HT-29 (cell line): ENCODE measurements at places on chromosomes 1 and 21.
A peak's percentile ranks its signal among the peaks of the same experiment; 100 is the strongest.

GRCh38 chr1:40944326-40944725 is 35.2 kb upstream of the CTPS1 start:
- DNase-seq, result peak; percentile 22

GRCh38 chr1:92973203-92973897 is 12.1 kb upstream of the DIPK1A start:
- DNase-seq, result no peak

DNA sequence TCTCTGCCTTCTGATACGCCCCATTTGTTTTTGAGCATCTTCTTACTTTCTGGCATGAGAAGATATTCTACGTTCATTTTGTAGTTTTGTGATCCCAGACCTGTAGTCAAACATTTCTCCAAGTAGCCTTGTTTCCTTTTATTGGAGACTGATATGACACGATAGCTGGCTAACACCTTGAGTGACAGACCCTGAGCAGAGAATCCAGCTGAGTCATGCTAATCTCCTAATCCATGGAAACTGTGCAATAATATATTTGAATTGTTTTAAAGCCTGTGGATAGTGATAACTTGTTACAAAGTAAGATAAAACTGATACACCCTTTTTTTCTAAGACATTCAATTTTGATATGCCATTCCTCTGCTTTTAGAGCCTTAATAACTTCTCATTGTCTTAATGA is 1.2 kb upstream of the IFI44L start:
- DNase-seq, result no peak

DNA sequence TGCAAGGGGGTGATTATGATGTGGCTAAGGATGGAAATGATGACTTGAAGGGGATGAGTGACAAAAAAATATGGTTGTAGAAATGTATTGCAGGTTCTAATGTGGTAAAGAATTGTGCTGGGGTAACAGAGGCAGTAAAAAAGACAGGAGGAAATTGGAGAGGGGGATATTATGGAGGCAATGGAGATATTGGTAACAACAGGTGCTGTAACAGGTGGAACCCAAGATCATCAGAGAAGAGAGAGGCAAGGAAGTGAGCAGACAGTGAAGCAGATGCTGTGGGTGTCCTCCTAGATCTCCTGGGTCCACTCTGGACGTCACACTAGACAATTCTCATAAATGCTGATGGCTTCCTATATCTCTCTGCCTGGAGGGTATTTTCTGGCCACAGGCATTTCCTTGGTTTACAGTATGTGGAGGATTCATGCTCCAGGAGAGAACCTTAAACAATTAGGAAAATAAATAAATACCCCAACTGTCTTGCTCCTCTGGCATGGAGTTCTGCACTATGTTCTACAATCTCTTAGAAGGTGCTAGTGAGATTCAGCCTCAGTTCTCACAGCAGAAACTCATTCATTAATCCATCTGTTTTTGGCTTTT is 620.3 kb upstream of the PLXNA2 start:
- no peak for DNase-seq

DNA sequence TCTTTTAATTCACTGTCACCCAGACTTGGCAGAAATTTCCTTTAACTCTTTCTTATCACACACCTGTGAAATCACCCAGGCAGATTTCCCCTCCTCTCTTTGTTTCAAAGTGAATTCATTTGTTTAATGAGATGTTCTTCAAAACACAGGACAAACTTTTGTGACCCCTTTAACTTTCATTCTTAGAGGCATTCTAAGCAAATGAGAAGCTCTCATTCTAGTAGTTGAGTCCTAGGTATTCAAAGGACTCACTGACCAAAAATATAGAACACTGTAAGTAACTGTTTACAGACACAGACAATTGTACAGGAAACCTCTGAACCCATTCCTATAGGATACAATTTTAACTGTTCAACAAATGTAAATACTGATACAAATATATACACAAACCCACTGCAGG is 16.9 kb downstream of the LRRC8C start:
- DNase-seq, result no peak

GRCh38 chr21:14545906-14546480 is at the start of gene SAMSN1:
Gene SAMSN1, minus strand, starts transcription at chr21:14546315. Its CDS starts 54 bp downstream, at chr21:14546261.
- DNase-seq, result no peak

DNA sequence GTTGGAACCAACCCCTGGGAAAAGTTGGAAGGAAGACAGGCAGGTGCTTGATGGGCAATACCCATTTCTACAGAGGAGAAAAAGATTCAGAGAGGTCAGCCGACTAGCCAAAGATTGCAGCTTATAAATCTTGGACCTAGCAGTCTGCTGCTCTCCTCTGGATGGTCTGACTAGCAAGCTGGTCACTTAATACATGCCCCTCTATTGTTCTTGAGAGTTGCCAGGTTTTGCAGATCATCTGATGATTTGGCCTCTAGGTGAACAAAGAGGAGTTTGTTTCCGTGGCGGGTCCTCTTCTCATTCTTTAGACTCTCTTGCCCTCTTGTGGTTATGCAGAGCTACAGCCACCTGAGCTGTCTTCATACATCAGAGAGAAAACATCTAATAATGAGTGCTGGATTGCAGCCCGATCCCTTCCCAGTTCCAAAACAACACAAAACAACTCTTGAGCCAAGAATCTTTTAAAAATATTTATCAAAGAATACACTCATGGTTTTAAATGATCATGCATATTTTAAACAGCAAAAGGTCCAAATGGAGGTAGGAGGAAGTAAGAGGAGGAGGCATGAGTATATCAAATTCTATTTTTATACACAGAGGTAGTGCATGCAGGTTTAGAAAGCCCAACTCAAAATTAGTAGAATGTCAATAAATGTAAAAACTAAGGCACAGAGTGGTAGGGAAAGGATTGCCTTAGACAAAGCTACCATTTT is 115.7 kb downstream of the SLC30A10 start:
- peak; percentile 83 for DNase-seq

DNA sequence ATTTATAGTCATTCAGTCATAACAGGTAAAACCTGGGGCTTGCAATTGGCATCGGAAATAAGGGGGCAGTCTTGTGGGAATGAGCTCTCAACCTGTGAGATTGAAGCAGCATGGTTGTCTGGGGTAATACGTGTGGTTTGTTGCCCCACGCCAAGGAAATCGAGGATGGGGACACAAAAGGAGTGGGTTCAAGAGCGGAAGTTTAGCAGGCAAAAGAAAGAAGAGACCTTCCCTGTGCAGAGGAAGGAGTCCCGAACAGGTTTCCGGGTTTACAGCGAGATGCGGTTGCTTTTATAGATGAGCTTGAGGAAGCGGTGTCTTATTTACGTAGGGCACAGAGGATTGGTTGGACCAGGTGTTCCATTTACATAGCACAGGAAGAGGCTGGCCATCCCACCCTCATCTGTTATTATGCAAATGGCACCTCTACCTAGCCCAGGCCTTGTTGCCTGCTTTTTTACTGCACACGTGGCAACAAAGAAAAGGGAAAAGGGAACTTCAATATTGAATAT is 37.3 kb downstream of the IFNAR1 start:
- no peak for DNase-seq

- no peak for DNase-seq
Measured at GRCh38 chr1:210910020-210910575, 223.8 kb downstream of the KCNH1 start.

- no peak for DNase-seq
Measured at GRCh38 chr1:19101244-19101643, 108.8 kb downstream of the UBR4 start.

- DNase-seq, result no peak
Measured at GRCh38 chr21:23579573-23579972, 2027.7 kb downstream of the MRPL39 start.

DNA sequence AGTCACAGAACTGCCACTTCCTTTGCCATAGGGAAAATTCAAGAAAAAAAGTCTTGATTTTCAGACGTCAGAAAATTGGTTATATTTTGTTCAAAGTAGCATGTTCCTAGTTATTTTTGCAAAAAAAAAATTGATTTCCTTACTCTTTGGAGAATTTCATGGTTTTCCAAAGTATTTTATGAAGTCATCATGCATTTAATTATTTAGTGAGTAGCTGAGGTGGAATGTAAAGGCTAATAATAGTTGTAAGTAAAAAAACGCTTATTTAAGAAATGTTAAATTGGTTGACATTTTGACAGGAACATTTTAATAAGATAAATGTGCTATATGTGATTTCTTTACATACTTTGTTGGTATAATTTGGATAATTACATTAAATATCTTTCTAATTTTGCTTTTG is 20.8 kb downstream of the TSEN15 start:
- no peak for DNase-seq

GRCh38 chr1:26518355-26518754 is 11.2 kb upstream of the RPS6KA1 start:
- DNase-seq, result no peak

DNA sequence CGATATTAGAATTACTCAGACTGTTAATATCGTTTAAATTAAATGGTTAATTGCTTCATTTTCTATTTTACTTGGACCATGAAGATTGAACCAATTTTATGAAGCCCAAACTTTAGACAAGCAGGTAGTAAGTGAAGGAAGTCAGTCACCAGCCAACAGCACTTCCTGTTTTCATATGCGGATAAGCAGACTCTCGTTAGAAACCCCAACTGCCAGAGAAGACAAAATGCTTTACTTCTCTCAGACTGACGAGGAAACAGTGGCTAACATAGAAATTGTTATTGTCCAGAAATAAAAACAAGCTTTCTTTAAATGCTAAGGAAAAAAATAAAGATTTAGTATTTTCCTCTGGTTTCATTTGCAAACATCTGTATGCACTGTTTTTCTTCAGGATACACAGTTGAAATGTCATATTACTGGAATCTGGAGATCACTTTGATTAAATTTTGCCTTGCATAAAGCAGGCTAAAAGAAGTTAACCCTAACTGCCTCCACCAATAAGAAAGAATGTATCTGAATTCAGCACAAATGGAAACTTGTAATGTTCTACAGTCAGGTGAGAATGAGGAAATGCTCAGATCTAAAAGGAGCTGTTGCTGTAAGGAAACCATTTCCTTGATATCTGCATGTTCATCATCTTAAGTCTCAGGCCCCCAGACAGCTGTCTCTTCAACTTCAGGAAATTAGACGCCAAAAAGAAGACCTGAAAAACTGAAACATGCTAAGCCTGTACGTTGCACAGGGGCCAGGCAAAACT is 129.8 kb upstream of the SAMSN1 start:
- no peak for DNase-seq

DNA sequence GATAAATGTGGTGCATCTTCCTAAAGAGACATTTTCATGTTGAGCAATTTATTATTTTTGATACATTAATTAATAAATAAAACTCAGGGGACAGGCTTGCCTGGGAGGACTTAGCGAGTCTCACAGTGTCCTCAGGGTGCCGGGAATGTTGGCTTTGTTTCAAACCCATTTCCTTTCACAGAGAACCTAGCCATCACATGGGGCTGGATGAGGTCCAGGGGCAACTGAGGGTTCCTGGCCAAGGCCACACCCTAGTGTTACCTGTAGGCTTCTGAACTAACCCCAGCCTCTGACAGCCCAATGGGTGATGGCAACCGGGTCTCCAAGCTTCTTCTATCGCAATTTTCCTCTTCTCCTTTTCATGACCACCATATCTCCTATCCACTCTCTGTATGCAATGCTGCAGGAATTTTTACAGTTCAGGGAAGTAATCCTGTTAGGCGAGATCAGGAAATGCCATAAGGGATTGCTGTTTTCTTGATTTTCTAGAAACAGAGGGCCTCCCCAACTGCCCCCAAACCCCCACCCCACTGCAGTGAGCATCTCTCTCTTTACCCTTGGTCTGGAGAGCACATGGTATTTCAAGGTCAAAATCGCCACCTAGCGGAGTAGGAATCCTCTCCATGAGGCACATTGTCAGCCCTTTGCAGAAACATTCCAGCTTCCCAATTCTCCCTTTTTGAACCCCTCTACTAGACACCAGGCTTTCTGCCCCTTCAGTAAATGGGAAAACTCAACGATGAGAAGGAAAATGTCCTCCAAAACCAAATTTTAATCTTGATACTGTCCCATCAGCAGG is 22.1 kb upstream of the SMYD3 start:
- no peak for DNase-seq

DNA sequence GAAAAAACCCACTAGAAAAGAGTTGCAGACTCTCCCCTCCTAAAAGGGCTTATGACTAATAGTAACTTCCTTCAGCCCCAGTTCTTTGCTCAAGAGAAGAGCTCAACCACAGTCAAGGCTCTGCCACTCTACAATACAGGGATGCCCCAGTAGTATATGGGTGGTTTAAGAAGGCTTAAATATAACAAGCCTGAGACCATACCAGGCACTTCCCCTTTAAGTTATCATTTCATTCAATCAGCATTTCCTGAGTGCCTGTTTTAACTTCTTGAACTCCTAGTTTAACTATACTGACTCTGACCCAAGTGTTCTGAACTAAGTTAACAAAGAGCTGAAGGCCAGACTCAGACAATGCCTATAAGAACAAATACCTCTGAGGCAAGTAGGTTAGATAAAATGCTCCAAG is 19.8 kb downstream of the PRPF38A start:
- DNase-seq, result no peak

- DNase-seq, result no peak
Measured at GRCh38 chr1:50424045-50424883, 1.0 kb upstream of the DMRTA2 start.

DNA sequence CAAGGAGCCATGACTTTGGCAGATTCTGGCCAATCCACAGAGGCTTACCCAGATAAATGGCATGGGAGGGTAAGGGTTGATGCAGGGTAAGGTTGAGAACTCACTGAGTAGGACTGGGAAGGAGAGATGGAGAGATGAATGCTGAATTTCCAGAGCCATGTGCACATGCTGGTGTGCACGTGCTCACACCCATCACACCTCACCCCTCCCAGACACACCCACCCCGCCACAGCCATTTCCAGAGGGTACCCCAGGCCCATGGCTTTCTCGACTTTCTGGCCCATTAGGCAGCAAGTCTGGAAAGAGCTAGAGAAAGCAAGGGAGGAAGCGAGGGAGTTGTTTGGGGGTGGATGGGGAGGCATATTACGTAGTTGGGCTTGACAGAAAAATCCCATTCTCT is 1.6 kb downstream of the CACNA1S start:
- no peak for DNase-seq

DNA sequence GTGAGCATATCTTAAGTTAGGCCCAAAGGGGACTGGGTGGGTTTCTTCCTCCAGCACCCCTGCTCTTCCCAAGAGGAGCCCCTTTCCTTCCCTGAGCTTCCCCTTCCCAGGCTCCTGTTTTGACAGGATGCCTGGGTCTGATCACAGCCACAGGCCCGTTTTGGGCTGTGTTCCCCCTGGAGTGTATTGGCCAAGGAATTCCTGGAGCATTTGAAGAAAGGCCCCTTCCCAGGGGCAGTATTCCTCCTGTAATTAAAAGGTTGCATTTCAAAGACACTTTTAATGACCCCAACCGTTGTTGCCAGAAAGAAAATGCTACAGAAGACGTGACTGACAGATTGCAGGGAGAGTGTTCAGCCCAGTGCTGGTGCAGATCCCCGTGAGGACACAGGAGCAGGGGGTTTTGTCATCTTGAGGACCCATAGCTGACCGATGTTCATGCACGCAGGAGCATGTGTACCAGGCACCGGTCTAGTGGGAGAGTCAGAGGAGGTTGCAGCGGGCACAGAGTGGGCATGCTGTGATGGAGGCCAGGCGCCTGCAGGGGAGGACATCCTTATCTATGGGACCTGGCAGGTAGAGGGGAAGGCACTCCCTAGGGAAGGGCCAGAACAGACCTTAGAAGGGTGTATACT is 19.3 kb upstream of the LBR start:
- no peak for DNase-seq

GRCh38 chr1:39946216-39946615 is 8.7 kb upstream of the MFSD2A start:
- DNase-seq, result no peak
